ENCODE measurements at places on chromosomes 11 and 22.

- no peak for DNase-seq
These were observed 85.0 kb upstream of the CLPB start for GRCh38 chr11:72519220-72519881.

DNA sequence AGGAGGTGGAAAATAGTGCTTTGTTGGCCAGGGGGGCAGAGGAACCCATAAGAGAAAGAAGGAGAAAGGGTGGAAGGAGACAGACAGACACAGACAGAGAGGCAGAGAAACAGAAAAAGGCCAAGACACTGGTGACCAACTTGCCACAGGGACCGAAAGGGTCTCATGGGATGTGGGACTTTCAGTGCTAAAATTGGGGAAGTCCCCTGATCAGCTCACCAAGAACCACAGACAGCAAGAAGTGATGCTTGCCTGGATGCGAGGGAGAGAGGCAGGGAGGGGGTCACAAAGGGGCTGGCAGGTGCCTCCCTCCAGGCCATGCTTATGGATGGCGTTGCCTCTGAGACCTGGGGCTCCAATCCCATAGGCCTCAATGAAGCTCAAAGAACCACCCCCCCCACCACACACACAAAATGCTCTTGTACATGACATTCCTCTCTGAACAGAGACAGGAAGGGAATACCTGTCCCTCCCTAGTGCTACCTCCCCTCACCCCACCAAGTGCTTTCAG lies 413.4 kb downstream of the MN1 start:
- DNase-seq = no peak

- DNase-seq = no peak
These were observed 5.3 kb downstream of the CASP12 start for GRCh38 chr11:104892723-104893511.

- DNase-seq = no peak
These were observed 789.6 kb downstream of the TBC1D22A start for GRCh38 chr22:47552024-47552423.

DNA sequence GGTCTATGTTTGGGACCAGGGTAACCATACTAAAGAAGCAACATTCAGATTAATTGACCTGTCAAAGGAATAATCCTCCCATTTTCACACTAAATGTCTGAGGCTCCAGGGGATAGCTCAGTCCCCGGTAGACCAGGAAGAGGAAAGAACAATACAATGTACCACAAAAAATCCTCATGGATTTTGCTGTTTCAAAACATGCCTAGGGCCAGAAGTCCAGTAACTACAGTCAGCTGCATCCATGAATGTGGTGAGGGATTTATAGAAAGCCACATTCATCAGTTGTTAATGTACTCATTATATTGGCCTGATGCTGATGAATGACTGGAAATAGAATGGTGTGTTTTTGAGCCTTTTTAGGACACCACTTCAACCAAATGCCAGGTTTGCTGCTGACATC lies 6.9 kb upstream of the ETS1 start:
- no peak for DNase-seq

DNA sequence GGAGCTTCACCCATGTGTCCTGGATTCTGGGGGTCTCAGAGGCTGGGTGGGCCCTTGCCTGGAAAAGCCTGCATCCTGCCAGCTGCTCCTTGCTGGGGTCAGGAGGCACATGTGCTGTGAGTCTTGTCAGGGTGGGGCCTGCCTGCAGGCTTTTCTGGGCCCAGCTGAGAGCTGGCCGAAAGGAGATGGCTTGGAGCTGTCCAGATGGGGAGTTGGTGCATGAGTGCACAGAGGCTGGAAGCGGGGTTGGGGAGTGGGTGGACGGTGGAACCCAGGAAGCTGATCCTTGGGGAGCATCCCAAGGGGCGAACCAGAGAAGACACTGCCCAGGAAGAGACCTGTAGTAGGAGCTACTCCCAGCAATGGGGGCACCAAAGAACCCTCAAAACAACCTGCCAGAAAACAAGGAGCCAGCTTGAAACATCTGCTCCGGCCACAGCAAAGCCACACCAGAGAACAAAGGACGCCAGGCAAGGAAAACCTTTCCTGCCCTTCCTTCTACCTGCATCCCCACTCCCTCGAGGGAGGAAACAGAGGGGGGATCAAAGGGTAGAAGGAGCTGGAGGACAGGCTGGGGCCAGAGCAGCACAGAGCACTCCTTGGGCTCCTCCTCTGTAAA lies 8.2 kb upstream of the KCTD17 start:
- DNase-seq = no peak

DNA sequence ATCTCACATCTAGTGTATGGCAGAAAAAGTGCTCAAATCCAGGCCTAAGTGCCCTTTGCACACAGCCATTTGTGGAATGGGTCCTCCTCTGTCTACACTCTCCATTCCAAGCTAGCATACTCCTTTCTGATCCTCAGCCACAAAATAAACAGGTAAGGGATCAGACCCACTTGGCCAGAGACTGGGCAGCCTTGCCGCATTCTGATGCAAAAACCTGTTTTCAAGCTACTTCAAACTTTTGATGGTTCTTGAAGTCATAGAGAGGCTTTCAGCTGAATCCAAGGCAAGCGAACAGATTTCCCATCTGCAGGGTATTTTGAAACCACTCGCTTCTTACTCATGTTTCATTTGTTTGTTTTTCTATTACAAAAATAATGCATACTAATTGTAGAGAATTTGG lies 136.6 kb upstream of the NAV2 start:
- DNase-seq = no peak

- peak; percentile 20 for DNase-seq
These were observed at the start of gene KCNQ1 for GRCh38 chr11:2444821-2445745. KCNQ1 (plus strand) TSS chr11:2445008; CDS start chr11:2445099, 91 bp downstream.

DNA sequence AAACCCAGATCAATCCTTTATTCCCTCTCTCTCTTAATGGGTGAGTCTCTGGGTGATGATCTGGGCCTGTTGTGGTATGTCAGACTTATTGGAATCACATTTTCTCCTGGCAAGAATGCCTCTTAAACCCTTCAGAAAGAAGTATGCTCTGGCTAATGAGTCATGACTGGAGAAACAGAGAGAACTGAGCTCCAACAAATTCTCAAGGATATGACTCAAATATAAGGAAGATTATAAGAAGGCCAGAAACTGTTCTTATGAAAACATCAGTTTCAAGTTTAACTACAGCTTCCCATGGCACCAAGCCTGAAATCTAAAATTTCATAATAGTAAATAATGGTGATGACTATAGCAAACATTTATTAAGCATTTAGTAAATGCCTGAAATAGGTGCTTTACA lies 83.9 kb downstream of the OR5AK2 start:
- DNase-seq = no peak

- DNase-seq = no peak
These were observed 128.0 kb downstream of the DSCAML1 start for GRCh38 chr11:117669062-117669461.

GRCh38 chr11:83275888-83276641 lies 10.1 kb downstream of the CCDC90B start:
- no peak for DNase-seq

- no peak for DNase-seq
These were observed 46.3 kb downstream of the RBX1 start for GRCh38 chr22:40997520-40997919.

DNA sequence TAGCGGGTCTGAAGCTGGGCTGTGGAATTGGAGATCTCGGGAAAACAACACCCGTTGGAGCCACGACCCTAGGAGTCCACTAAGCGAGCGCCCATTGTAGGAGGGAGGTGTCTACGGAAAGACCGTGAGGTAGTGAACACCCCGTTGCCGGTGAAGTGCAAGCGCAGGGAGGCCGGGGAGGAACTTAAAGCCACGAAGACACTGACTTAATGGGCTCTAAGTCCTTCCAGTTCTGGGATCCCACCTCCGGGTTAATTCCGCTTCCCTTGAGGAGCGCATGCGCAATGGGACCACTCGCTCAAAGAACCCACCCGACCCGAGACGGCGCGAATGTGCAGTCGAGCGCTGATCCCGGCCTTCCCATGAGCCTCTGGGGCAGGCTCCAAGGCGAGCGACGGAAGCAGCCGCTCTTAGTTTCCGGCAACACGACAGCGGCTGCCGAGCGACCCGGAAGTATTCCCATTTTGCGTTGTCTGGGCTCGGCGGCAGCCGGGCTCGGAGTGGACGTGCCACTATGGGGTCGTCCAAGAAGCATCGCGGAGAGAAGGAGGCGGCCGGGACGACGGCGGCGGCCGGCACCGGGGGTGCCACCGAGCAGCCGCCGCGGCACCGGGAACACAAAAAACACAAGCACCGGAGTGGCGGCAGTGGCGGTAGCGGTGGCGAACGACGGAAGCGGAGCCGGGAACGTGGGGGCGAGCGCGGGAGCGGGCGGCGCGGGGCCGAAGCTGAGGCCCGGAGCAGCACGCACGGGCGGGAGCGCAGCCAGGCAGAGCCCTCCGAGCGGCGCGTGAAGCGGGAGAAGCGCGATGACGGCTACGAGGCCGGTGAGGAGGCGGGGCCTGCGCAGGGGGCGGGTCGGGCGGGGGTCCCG lies at the start of gene SART1:
TSS of gene SART1 (plus strand) at position 468 of the 874 bp plus-strand sequence. CDS start at position 515, 47 bp downstream.
- peak; percentile 88 for DNase-seq

GRCh38 chr11:110852921-110853490 lies 140.8 kb upstream of the ARHGAP20 start:
- DNase-seq = no peak

GRCh38 chr11:63884196-63884932 lies 32.6 kb downstream of the RCOR2 start:
- no peak for DNase-seq

DNA sequence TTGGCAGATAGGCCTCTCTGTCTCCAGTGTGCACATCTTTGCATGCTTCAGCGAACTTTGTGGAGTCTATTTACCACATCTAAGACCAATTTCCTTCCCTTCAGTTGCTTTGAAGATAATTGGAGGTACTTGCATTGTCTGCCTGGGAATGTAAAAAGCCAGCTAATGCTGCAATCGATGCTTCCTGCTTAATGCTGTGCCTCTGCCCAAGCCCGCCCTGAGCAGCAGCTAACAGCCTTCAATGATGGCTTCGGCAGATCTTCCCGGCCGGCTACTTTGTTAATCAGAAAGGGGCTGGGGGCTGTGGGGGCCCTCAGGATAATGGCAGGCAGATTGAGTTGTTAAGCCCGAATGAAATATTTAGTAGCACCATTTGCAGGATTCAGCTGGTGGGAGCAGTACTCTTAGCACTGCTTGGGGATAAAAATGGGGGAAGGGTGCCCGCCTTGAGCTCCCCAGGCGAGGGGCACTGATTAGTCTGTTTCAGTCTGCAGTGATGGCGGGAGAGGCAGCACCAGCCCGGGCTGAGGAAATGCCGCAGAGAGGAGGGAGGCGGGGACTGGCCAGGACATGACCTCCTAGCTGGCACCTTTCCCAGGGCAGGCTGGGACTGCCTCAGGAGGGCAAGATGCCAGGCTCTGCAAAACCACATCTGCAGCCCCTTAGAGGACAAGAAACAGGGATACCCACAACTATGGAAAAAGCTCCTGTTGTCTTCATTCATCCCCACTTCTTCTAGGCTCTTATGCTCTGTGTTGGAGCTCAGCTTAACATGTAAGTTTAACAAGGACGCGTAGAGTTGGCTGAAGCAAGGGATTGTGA lies 460.0 kb downstream of the BUD13 start:
- no peak for DNase-seq

GRCh38 chr22:32744176-32744959 lies 57.1 kb upstream of the TIMP3 start:
- no peak for DNase-seq

DNA sequence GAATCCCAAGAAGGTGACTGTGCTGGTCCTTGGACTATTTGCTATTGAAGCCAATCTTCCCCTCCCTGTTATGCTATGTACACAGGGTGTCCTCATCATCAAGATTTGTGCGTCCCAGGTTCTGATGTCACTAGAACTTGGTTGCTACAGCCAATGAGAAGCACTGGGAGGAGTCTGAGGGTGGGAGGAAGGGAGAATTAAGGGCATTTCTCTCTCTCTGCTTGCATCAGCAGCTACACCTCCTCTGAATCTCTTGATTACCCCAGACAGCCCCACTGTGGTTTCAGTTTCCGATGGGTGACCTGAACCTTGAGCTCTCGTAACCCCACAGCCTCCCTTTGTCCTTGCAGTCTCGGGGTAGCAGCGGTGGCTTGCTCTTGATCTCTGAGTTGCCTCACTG lies 212.4 kb upstream of the SESN3 start:
- no peak for DNase-seq

DNA sequence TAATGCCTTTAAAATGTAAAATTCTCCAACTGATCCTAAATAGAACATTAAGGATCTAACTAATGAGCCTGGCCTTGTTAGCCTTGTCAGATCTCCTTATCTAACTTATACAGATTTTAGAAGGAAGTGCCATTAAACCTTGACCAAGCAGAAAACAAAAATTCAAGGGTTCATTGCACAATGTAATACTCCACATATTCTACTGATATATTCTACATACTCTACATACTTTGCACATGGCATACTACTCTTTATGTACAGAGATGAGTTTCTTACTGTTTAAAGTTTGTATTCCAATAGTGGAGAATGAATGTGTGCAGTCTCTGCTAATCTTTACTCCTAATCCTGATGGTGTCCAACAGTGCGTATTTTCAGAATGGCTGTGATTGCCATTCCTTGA lies 297.2 kb downstream of the LUZP2 start:
- DNase-seq = no peak

DNA sequence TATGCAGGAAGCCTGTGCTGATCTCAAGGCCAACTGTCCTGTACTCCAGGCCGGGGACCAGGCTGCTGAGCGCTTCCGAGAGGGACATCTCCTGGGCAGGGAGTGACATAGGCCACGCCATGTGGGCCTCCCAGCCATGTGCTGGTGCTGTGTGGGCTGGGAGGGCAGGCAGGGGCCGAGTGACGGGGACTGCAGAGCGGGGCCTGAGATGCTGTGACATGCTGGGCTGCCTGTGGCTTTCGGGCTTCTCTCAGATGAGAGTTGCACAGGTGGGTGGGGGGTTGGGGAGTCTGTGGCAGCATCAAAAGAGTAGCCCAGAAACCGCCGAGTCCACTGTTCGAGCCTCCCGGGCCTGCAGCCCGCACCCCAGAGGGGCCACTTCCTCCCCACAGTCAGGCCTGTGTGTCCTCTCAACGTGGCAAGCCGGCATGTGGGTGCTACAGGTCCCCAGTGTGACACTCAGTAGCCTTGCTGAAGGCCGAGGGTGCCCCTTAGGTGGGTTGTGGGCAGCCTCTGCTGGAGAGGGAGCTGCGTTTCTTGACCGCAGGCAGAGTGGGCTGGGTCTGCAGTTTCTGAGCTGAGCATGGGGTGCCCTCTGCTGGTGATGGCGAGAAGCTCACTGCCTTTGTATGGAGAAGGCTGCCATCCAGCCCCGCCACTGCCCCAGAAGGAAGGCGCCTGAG lies 101.2 kb downstream of the BCR start:
- peak; percentile 54 for DNase-seq

Measured in stimulated activated CD4-positive, alpha-beta T cell treated with anti-CD3 and anti-CD28 coated beads, Interleukin-15, amount 100 ng/mL, for 1 hour (primary cell).